CD4-positive, alpha-beta T cell treated with Interleukin-15 for 4 hours (primary cell): ENCODE measurements at places on chromosomes 16 and 17.

DNA sequence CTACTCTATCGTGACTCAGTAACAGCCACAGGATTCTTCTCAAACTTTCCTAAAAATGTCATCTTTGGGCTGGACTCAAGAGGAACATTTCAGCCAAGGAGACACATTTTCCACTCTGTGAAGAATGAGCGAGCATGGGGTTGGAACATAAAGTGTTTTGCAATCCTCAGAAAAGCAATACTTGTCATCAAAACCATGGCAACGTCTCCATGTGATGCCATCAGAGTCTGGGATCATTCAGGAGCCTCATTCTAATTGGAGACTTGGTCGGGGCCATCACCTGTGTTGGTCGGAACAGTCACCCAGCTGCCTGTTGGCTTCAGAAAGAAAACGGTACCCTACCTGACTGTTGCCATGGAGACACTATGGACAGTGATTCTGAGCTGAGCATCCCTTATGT is 25.5 kb downstream of the MYOCD start:
- no peak for DNase-seq

DNA sequence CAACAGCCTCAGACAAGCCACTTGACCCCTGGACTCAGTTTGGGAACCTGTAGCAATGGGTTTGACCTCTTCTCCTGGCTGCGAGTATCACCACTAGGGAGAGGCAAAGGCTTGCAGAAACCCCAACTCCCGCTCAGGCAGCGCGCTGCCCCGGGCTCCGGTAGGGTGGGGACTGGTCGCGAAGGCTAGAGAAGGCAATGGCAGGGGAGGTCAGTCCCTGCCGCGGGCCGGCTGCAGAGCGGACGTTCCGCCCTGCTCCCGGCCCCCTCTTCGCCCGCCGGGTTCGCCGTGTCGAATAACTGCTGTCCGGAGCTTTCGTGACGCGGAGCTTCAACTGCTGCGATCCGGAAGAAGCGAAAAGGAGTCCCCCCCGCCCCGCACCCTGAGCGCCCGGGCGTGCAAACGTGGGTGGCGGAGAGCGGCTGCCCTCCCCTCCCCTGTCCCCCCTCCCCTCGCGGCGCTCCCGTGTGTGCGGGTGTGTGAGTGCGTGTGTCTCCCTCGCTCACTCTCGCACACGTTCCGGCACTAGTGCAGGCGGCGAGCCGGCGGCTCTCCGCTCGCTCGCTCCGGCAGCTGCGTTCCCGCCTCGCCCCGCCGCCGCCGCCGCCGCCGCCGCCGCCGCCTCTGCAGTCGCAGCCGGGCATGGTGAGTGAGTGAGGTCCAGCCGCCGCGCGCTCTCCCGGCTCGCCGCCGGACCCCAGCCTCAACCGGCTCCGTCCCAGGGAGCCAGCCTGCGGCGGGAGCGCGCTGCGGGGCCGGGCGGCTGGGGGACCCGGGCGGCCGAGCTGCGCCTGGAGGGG is 772 bp upstream of the SHISA6 start:
- DNase-seq = no peak

- DNase-seq = no peak
Observed at GRCh38 chr16:70416748-70417616, 21.9 kb downstream of the ST3GAL2 start.

DNA sequence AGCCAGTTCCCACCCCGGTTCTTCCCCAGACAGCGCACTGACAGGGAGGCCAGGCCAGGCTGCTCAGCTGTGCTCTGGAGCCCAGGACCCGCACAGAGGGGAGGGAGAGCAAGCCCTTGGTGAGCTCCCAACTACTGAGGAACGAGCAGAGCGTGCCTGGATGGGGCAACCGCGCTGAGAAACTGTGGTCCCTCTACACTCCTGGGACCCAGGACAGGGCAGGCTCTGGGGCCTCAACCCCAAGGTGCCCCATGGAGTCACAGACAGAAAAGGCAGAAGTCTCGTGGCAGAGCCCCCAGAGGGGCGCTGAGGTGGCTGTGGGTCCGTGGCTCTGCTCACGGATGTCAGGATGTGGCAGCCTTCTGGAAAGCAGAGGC is 16.3 kb downstream of the SLX4 start:
- no peak for DNase-seq

DNA sequence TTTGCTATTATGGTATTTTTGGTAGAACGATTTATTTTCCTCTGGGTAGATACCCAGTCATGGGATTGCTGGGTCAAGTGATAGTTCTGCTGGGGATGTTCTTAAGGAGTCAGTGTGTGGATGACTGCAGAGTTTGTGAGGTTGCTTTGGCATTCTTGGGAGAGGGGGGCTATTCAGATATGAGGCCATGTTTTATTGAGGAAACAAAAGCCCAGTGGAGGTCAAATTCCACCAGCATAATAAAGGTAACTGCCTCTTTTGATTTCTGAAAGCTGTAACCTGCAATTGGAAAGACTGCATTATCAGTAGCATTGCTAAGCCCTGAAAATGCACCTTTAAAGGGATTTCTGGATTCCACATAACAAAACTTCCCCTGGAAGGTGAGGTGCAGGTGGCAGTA is 43.7 kb upstream of the HNF1B start:
- no peak for DNase-seq

GRCh38 chr17:35094902-35095301 is 24.8 kb downstream of the RAD51D start:
- no peak for DNase-seq

- peak; percentile 53 for DNase-seq
Observed at GRCh38 chr17:41496803-41497484, 7.2 kb upstream of the KRT36 start.

DNA sequence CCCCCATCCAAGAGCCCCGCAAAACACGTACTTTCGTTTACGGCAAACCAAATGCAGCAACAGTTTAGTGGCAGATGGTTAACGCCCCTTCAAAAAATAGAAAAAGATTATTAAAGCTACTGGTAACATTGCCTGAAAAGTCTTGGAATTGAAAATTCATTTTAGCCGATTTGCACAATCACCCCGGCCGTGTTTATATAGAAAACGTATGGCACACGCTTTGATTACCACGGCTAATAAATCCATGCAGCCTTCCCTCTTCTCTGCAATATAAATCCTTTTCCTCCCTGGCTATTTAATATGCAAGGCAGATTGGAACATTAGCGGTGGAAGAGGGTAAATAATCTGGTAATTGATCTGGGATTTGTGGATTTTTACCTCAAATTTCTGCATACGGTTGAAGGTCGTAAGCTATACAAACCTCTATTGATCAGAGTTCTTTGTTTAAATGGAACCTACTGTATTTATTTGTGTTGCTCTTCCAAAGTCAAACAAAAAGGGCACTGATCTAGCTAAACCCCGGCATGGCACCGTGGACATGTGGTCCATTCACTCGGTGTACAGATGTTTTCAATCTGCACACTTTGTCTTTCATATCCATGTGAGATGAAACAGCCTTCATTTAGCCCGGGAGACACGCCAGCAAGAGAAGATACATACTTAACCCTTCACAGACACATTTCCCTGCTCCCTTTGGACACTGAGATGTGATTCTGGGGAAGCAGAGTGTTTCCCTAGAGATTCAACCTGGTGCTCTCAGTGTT is 238.1 kb upstream of the MAF start:
- no peak for DNase-seq

GRCh38 chr16:68759062-68759461 is 22.0 kb downstream of the CDH1 start:
- no peak for DNase-seq

DNA sequence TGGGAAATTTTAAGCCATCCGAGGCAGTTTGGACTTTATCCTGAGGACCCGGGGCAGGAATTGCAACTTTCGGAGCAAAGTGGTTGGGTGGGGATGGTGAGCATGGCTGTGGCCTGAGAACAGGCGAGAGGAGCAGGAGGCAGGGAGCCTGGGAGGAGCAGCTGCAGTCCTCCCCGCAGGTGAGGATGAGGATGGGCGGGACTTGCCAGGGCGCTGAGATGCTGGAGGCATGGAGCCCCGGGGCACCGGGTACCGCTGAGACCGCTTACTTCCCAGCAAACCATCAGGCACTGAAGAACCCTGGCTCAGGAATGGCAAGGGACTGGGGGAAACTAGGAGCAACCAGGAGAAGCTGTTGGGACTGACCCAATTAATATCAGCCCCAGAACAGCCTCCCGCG is 210.8 kb downstream of the GSG1L start:
- no peak for DNase-seq

DNA sequence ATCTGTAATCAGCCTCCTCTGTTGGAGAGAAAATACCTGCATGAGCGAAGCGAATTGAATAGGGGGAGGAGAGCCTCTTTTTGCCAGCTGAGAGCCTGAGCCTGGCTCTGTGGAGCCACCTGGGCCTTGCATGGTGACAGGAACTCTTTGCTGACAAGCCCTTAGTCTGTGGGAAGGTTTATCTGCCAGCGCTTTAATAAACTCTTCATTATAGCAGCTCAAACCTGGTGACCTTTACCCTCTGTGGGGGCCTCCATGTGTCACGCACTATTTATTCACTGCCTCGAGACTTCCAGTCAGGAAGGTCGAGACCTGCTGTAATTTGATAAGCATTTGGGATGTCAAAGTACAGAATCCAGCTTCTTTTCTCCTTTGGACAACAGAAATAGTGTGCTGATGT is 282.6 kb downstream of the CBLN1 start:
- no peak for DNase-seq

DNA sequence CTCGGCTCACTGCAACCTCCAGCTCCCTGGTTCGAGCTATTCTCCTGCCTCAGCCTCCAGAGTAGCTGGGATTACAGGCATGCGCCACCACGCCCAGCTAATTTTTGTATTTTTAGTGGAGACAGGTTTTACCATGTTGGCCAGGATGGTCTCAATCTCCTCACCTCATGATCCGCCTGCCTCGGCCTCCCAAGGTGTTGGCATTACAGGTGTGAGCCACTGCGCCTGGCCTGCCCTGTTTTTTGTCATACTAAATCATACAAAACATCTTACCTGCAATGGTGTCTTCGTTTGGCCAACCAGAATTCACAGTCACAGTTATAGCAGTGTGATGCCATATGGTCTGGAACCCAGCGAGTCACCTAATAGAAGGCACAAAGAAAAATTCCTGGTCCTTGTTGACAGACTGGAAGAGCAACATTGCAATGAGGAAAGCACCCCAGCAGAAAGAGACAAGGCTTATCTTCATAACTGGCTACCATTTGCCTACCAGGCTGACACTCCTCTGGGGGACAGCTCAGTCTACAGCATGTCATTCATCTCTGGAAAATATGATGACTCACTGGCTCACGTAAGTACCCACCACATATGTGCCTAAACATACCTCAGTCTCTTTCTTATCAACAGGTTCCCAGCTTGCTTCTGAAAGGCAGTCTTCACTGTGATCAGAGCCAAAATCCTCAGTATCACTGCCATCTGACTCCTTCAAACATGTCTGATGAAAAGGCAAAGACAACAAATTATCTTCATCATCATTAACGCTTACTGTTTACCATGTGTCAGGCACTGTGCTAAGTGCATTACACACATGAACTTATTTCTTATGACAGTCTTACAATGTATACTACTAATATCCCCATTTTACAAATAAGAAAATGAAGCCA is 4.3 kb upstream of the HSF5 start:
- DNase-seq = no peak
